Progenitor cell of endocrine pancreas (in vitro differentiated cells): ENCODE measurements at places on chromosomes 7 and 10.

- no peak for DNase-seq
These were observed 143.8 kb downstream of the AVL9 start for GRCh38 chr7:32639122-32639521.

DNA sequence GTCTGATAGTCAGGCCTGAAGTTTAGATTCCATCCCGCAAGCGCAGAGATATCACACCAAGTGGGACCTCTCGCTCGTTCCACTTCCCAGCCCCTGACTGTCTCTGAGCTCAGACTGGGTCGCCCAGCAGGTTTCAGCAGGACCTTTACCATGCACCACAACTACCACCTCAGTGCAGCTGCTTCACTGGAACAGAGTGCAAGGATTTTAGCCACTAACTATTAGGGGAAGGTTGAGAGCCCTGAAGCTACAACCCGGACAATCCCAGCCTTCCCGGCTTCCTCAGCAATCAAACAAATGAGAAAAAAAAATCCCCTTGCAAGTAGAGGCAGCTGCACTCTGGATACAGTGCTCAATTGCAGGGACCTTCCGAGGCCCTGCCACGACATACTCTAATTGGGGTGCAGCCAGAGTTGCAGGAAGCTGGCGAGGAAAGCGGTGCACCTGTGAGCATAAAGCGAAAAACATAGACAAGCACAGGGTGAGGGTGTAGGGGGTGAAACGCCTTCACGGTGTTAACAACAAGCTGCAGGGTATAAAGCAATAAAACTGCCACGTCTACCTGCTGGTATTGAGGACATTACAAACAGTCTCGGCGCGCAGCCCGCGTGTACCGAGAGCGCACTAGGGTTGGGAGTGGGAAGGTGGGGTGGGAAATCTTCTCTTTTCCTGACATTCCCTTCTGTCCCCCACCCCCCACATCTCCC, 2.6 kb upstream of the DLX6 start:
- no peak for DNase-seq

DNA sequence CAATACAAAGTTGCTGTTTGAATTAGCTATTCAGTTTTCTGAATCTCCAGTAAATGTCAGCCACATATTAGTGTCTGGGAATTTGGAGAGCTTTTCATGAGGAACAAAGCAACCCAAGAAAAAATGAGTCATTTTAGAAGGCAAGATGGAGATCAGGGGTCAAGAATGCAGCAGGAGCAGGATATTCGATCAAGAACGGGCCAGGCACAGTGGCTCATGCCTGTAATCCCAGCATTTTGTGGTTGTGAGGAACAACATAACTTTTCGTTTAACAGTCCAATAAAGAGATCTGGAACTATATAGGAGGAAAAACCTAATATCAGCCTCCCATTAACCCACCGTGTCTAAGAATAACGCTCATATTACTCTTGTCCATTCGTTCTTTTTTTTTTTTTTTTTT, 600.5 kb downstream of the MAGI2 start:
- DNase-seq, result no peak

DNA sequence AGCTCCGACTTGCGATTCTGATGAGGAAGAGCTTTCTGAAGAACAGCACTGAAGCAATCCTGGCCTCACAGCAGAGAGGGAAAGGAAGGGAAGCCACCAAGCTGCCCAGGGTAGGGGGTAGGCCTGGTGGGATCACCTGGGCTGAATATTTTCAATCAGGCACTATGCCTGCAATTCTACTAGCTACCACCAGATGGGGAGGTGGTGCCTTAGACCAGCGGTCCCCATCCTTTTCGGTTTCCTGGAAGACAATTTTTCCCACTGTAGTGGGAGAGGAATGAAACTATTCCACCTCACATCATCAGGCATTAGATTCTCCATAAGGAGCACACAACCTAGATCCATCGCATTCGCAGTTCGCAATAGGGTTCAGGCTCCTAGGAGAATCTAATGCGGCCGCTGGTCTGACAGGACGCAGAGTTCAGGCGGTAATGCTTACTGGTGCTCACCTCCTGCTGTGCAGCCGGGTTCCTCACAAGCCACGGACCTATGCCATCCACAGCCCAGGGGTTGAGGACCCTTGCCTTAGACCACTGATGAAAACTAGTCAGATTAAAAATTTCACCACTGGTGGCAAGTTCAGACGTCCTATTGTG, 2.7 kb downstream of the LRRC20 start:
- DNase-seq, result no peak

DNA sequence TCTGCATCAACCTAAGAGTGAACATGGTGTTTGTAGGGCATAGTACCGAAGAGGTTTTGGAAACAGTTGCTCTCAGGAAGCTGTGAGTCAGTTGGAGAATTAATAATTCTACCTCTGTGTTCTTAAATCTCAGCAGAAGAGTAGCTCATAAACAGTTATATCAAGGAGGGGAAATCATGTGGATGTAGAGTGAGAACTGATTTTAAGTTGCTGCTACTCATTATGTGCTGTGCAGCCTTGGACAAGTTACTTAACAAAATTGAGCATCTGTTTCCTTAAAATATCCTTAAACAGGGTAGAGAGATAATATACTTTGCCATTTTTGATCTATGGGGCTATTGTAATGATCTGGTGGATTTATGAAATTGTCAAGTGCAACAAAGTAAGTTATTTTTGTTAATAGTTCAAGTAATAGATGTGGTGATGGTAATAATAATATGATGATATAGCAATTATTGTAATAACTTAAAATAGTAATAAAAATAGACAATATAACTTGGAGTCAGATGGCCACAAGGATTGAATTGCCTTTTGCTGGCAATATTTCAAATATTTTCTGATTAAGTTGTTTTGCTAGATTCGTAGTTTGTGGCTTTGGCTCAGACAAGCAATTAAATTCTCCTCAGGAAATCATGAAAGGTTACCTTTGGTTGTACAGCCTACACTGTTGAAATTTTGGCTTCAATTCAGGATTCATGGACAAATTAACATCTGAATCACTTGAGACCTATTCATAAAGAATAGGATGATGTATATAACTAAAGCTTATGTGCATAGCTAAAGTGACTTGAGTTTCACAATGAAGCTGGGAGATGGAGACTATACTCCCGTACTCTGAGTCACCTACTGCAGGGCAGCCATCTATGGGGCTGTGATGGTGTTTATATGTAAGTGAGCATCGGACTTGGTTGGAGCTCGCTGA, 228.5 kb downstream of the CDK14 start:
- DNase-seq, result no peak

- DNase-seq, result no peak
These were observed 103.5 kb downstream of the ELAPOR2 start for GRCh38 chr7:86955895-86956503.

DNA sequence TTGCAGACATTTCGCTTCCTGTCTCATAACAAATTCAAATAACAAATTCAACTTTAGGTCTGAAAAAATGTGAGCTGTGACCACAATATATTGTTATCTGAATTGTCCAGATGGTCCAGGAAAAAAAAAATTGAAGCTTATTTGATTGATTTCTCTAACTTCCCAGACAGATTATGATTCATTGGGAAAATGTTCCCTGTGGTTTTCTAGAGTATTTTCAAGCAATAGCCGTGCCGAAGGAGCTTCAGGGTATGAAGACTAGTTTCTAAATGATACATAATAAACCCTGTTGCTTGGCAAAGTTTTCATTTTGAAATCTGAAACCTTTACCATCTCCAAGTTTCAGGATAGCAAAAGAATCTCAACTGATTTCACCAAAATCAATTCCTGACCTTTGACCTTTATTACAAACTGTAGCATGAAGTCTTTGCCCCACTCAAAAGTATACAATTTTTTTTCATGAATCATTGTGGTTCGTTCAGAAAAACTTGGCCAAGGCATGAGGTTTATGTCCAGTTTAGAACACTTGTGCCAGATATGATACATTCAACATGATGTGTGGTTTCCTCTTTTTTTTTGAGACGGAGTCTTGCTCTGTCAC, 109.9 kb downstream of the JCAD start:
- DNase-seq, result no peak

DNA sequence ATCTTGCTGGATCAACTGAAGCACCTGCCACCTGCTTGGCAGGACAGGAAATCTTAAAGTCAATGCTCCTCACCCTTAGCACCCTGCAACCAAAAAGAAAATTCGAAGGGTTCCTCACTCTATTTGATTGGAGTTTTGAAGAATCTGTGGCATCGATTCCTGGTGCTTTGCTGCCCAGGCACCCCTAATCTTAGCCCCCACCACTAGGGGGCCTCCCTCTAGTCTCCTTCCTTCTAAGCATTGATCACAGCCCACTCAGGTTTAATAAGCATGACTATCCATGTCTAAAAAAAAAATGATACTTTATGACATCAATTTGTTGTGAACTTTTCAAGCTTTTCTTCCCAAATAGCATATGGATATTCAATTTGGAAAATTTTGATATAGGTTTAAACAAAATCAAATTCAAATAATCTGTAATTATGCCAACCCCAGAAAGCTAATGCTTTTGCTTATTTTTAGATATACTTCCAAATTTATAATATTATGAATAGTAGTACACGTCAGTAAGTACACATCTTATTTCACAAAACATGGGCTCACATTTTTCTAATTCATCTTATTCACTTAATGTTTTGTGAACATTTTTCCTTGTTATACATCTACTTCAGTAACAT, 45.3 kb downstream of the NRG3 start:
- no peak for DNase-seq

DNA sequence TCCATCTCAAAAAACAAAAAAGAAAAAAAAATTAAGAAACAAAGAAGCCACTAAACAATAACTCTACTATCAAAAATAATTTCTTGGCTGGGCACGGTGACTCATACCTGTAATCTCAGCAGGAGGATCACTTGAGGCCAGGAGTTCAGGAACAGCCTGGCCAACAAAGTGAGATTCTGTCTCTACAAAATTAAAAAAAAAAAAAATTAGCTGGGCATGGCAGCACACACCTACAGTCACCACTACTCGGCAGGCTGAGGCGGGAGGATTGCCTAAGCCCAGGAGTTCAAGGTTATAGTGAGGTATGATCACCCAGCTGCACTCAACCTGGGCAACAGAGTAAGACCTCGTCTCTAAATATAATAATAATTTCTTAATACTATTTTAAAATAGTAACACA, 69.0 kb downstream of the PARD3 start:
- DNase-seq, result no peak

GRCh38 chr10:120019568-120019967, 127.0 kb downstream of the SEC23IP start:
- DNase-seq, result no peak

- DNase-seq, result no peak
These were observed 14.8 kb downstream of the CHAT start for GRCh38 chr10:49628599-49628998.

DNA sequence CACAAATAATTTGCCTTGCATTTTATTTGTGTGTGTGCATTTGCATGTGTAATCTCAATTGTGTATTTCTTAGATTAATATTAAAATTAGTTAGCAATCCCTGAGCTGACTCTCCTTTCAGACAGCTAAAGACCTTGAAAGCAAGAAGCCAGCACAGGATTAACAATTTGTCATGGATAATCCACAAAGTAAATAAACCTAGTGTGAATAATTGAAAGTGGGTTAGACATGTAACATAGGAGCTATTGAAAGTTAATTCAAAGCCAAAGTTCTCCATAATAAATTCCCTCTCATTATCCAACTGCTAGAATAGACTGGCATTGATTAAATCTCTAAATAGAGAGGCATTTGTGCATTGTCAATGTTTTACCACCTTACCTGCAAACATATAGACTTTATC, 326.1 kb downstream of the PLXDC2 start:
- DNase-seq, result no peak

- no peak for DNase-seq
These were observed 145.3 kb downstream of the MAGI2 start for GRCh38 chr7:79308192-79308591.

DNA sequence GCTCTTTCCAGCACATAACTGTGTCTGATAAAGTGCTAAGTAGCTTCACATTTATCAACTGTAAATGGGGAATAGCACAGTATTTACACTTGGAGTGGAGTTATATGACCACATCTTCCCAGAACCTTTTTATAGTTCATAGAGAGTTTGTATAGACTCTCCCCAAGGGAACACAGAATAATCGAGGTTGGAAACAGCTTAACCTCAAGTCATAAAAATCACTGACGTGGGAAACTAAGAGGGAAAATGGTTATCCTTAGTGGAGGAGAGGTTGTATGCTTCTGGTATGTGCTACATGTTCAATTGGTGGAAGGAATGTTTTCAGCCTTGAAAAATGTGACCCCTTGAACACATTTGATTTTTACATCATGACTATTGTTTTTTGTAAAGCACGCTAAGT, 167.9 kb upstream of the KIAA1217 start:
- DNase-seq, result no peak

DNA sequence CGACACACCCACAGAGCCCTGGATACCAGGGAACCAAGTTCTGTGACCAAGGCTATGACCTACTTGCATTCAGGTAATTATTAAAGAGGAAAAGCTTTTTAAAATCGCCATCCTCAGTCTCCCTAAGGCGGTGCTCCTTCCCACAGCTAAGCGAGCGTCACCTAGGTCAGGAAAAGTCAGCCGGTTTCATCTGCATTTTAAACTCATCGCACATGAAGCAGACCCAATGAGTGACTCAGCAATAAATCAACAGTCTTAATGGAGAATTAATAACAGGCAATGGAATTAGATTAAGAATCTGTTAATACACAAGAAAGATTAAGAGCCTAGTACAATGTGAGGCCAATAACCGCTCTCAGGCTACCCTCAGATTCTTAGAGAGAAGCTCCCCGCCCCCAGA, 59.2 kb downstream of the HSPA12A start:
- DNase-seq, result no peak

- DNase-seq, result no peak
These were observed 24.0 kb downstream of the TMEM176A start for GRCh38 chr7:150824379-150825177.

DNA sequence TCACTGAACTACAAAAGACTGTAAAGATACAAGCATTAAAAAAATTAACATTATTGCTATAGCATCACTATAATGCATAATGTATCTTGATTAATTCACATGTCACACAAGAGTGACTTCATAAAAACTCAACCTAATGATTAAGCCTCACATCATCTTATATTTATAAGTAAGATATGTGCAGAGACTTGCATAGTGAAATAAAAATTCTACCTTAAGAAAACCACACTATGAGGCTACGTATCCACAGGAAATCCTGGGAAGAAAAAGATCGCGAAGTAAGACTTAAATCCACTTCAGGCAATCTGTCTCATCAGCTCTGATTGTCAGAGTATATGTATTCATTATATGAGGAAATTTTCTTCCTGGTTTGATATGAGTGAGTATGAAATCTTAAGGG, 160.0 kb downstream of the SLC25A13 start:
- DNase-seq, result no peak

- DNase-seq, result no peak
These were observed 83.0 kb downstream of the CTTNBP2 start for GRCh38 chr7:117790251-117790650.
